ENCODE measurements at places on chromosomes 1 and 21. TPM values are rescaled to one million over a fixed set of nuclear protein-coding genes. Genes with fewer than 3 reads are reported as not detected.

The EXO5 gene
- 11.2 TPM for polyA plus RNA-seq

- no peaks in the 10 kb centered on the region for H3K36me3 ChIP-seq
- H3K4me1 ChIP-seq, result no peaks in the 10 kb centered on the region
- peaks cover 15% of the 10 kb centered on the region for H3K27me3 ChIP-seq
- no peak overlapping the region for H3K4me3 ChIP-seq
- no peak for DNase-seq
Measured at GRCh38 chr1:228048120-228048519, 34.4 kb upstream of the ARF1 start.

- H3K4me1 ChIP-seq, result no peaks in the 10 kb centered on the region
- no peak overlapping the region for H3K4me3 ChIP-seq
- H3K36me3 ChIP-seq, result no peaks in the 10 kb centered on the region
- DNase-seq, result no peak
- no peak overlapping the region for H3K27ac ChIP-seq
Measured at GRCh38 chr1:107433068-107433467, 292.2 kb downstream of the NTNG1 start.

GRCh38 chr1:30444401-30444800 is 279.0 kb downstream of the MATN1 start:
- no peak overlapping the region for H3K27ac ChIP-seq
- no peaks in the 10 kb centered on the region for H3K36me3 ChIP-seq
- H3K4me3 ChIP-seq, result no peak overlapping the region
- no peaks in the 10 kb centered on the region for H3K27me3 ChIP-seq

DNA sequence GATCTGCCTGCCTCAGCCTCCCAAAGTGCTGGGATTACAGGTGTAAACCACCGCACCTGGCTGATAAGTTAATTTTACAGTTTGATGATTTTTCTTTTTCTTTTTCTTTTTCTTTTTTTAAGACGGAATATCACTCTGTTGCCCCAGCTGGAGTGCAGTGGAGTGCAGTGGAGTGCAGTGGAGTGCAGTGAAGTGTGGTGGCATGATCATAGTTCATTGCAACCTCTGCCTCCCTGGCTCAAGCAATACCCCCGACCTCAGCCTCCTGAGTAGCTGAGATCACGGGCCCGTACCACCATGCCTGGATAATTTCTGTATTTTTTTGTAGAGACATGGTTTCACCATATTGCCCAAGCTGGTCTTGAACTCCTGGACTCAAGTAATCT is 84.4 kb upstream of the CXADR start:
- no peaks in the 10 kb centered on the region for H3K27me3 ChIP-seq
- no peak overlapping the region for H3K4me3 ChIP-seq
- DNase-seq, result no peak
- no peaks in the 10 kb centered on the region for H3K36me3 ChIP-seq
- no peaks in the 10 kb centered on the region for H3K4me1 ChIP-seq

DNA sequence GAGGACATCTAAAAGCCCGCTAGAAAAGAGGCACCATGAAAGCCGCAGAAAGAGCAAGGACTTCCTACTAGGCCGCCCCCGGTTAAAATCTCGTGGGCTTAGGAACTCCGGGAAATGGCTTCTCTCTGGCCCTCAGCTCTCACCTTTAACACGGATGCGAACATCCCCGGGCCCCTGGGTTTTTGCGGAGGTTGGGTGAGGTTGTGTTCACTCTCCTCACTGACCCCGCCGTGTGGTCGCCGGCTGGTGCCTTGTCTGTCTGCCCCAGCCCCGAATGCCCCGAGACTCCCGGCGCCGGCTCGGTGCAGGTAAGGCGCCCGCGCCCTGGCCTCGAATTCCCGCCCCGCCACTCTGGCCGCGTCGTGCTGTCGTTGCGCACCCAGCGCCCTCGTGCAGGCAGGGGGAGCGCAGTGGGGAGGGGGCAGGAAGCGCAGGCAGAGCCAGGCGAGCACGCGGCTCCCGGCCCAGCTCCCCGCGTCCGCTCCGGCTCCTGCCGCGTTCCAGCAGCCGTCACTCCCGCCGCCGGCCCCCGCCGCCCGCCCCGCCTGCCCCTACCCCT is at the start of gene SHISAL2A:
Gene SHISAL2A, plus strand, starts transcription at position 437 of the 559 bp plus-strand sequence. CDS start 326 bp downstream, outside the sequence.
- no peak within 1 kb of the TSS for H3K27ac ChIP-seq
- peaks cover 14% of the 10 kb centered on the region for H3K4me1 ChIP-seq
- no peaks in the 10 kb centered on the region for H3K36me3 ChIP-seq
- peaks cover 27% of the 10 kb centered on the region for H3K27me3 ChIP-seq

- no peaks in the 10 kb centered on the region for H3K4me1 ChIP-seq
- H3K36me3 ChIP-seq, result no peaks in the 10 kb centered on the region
- no peak overlapping the region for H3K4me3 ChIP-seq
- no peak overlapping the region for H3K27ac ChIP-seq
Measured at GRCh38 chr1:71135571-71135970, 54.7 kb upstream of the ZRANB2 start.
